OCI-M1 (cell line): ENCODE measurements at places on chromosomes 2 and 18.

DNA sequence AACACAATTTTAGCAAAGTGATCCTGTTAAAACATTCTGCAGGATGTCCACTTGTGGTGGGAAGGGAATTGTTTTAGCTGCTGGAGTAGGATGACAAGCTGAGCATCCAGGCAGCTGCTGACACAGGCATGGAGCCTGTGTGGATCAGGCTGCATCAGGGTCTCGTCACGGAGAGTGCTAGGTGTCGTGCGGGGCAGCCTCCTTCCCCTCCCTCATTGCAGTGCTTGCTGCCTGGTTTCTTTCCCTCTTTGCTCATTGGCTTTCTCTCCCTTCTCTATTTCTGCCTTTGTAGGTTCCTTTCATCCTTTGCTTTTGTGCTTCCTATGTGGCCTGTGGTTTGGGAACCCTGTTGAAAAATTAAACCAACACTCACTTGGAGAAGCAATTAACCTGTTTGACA is 172.9 kb downstream of the TPGS2 start:
- no peak for DNase-seq

DNA sequence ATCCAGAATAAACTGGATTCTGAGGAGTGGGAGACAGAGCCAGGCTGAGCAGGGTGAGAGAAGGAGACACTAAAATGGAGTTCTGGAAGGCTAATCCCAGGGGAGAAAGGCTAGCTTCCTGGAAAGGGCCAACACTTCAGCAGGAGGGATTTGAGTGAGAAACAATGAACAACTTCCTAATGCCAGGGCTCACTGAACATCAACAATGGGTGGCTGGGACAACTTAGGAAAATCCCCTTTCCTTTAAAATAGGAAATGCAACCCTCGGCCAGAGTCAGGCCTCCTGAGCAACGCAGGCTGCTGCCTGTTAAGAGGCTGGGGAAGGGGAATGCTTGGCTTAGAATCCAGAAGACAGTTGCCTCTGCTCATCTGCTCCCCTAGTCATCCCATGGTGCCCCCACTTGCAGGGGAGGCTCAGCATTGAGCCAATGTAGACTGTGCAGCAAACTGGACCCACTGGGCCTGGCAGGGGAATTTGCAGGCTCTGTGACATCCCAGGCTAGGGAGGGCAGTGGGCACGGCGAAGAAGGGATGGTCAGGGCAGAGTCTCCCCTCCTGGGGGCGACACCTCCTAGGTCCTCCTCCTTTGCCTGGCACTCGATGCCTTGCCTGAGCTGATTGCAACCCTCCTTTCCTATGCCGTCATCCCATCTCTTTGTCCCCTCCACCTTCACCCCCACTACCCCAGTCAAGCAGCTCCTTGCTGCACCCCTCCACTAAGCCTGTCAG is 182.5 kb downstream of the TNS1 start:
- no peak for DNase-seq

GRCh38 chr18:44636241-44636640 is 44.4 kb upstream of the SETBP1 start:
- DNase-seq: no peak

DNA sequence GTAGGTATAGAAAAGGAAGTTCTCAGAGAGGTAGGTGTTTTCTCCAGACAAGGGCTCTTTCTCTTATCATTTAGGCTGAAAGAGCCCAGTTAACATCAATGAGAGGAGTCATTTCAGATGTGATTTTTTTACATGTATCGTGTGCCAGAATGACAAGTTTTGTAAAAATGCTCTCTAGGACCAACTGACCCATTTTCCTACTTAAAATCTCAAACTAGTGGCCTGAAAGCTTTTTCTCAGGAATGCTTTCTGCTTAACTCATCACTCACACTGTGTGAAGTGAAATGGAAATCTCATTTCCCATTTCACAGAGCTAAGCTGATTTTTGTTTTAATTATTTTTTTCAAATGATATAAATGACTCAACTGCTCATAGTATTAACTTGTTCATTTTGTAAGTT is 128.7 kb upstream of the CYP26B1 start:
- no peak for DNase-seq

GRCh38 chr2:14944562-14945346 is 312.2 kb downstream of the LRATD1 start:
- peak; percentile 30 for DNase-seq

GRCh38 chr2:197599285-197599965 is 76.0 kb downstream of the RFTN2 start:
- peak; percentile 77 for DNase-seq

DNA sequence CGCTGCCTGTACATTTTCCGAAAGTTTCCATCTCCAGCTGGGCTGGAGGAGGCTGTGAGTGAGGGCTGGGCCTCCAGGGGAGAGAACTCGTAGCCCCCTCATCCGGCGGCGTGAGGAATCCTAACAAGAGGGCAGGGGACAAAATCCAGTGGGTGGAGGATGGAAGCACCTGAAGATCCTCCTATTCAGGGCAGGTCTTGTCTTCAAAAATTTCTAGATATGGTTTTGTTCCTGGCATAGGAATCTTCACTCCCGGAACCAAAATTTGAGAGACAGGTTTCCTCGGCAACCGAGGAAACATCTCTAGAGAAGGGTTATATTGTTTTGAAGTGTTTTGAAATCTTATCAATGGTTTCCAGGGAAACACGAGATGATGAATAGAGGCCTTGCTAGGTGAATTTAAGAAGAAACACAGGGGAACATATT is 136.7 kb downstream of the SH3BP4 start:
- no peak for DNase-seq

DNA sequence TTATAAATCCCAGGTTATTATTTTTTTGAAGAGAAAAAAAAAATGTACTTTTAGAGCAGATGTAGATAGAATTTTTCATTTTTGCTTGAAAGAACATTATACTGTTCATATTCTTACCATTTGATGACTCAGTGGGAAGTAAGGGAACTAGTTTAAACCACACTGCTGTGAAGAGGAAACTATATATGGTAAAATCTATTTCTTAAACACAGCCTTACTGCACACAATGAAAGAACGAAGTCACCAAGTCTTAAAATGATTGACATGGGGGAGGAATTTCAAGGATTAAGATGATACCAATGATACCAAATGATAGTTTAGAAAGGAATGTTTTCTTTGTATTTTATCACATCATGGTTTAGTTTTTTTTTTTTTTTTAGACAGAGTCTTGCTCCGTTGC is 5.0 kb downstream of the ACTR2 start:
- peak; percentile 17 for DNase-seq
